ENCODE measurements at places on chromosomes 13 and 19.

DNA sequence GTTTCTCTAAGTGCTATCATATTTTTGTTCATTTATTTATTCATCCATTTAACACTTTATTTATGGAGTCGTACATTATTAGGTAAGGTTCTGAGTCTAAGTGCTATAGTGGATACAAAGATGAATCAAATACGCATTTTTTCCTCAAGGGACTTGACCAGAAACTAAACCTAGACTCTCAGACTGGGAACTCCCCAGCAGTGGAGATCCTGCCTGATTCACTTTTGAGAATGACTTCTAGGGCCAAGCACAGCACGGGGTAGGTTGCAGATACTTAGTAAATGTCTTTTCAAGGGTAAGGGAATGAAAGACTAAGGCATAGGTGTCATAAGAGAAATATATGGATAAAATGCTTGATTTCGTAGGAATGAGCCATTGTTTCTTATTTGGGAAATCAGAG, 7.2 kb downstream of the DNAJC15 start:
- DNase-seq: no peak

DNA sequence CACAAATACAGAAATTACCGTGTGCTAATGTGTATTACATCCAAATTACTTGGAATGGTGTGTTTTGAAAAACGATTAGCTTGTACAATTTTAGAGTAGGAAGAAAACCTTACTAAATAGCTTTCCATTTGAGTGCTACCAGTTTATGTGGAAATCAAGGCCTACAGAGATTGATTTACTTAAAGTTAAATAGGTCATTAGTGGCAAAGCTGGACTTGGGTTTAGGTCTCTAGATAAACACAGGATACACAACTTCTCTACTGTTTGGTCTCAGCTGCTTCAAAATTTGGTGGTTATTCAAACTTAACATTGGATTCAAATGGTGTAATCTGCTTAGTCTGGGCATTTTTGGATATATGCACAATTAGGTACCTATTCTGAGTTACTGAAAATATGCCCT, 21.4 kb downstream of the PCCA start:
- DNase-seq: no peak

- DNase-seq: no peak
These were observed 158.6 kb upstream of the UFM1 start for GRCh38 chr13:38191016-38191415.

- DNase-seq: no peak
These were observed 152.7 kb downstream of the ZNF737 start for GRCh38 chr19:20412846-20413245.

DNA sequence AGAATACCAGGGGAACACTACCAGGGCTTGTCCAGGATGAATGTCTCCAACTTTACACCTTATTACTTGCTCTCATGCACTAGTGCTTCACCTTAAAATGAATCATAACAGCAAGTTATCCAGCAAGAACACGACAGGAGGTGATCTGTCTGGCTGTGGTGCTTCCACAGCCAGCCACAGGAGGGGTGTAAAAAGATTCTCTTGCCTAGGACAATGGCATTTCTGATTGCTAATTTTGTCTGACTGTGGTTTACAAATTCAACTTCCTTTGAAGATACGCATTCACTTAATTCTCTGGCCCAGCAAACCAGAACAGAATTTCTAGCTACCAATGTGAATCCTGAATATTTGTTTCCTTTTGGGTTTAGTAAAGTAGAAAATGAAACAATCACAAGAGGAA, 23.1 kb upstream of the COG3 start:
- DNase-seq: peak; percentile 7

GRCh38 chr13:71597150-71597549, 269.9 kb downstream of the DACH1 start:
- no peak for DNase-seq

DNA sequence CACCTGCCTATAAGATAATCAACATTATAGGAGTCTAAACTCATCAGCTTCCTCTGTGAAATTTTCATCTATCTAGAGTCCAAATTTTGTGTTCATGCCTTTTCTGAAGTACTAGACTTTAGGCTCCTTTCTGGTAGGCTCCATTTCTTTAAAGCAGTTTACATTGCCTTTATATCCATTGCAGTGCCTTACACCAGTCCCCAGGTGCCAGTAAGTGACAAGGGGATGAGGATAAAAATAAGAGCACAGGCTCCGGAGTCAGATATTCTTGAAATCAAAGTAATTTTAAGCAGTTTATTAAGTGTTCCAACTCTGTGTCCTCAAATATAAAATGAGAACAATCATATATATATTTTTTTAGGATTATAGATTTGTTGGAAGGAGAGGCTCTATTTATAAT, 10.6 kb upstream of the CYSLTR2 start:
- DNase-seq: no peak

GRCh38 chr19:45632468-45633196, 6.6 kb downstream of the EML2 start:
- peak; percentile 45 for DNase-seq

DNA sequence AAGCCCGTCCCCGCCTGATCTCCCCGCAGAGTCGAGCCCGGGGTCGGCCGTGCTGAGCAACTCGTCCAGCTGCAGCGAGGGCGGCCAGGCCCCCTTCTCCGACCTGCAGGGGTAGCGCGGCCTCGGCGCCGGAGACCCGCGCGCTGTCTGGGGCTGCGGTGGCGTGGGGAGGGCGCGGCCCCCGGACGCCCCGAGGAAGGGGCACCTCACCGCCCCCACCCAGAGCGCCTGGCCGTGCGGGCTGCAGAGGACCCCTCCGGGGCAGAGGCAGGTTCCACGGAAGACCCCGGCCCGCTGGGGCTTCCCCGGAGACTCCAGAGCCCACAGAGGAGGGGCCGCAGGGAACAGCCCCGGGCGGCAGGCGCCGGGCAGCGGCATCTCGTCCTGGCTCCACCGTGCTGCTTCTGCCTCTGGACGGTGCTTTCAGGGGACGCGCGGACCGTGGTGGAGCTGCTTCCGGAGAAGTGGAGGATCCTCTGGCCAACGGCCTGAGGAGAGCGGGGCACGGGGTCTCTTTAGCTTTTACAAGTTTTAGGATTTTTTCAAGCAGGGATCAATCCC, 8.8 kb upstream of the F7 start:
- DNase-seq: no peak

GRCh38 chr13:50069261-50069660, 54.0 kb downstream of the KCNRG start:
- DNase-seq: no peak

DNA sequence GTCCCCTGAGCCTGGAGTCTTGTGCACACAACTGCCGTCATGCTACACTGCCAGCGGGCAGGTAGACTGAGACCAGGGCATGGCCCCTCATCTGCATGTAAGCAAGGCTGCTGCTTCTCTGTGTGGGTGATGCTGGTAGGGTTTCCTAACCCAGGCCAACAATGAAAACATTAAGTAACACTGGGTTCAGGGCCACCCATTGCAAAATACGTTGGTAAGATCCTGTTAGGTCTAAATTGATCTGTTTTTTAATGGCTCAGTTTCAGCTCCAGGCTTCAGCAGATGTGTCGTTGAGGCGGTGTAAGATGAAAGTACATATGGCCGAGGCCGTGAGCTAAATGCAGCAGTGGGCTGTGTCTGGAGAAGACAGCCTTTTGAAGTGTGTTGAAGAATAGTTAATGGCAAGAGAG, 383.4 kb downstream of the IRS2 start:
- DNase-seq: no peak

Measured in CD4-positive, alpha-beta T cell treated with Interferon alpha-2 for 1 hour (primary cell).